AG10803 (cell line): ENCODE measurements at places on chromosomes 6 and 20.

GRCh38 chr20:46483879-46484278 lies 29.5 kb downstream of the ZNF334 start:
- DNase-seq, result no peak

GRCh38 chr6:30931969-30932645 lies at the start of gene SFTA2:
SFTA2 (minus strand) TSS chr6:30932170; CDS start chr6:30932096, 74 bp downstream.
- no peak for DNase-seq

- DNase-seq, result no peak
Observed at GRCh38 chr20:19501476-19502115, 256.5 kb upstream of the RIN2 start.

GRCh38 chr20:35907017-35907701 lies 47.1 kb downstream of the SCAND1 start:
- DNase-seq, result no peak

DNA sequence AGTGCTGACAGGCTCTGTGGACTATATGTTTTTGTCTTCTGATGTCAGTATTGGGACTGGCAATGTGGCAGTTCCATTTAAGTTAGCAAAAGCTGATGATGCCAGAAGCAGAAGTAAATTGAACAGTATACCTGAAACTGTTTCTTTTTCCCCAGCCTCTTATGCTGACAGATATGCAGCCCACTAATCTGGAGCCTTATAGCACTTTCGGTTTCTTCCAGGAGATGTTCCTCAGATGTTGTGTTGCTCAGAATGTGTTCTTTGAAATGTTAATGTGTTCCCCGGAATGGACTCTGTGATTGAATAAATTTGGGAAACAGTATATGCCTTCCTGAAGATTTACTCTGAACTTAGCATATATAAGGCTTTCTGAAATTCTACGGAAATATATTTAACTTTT lies 80.7 kb upstream of the MRAP2 start:
- no peak for DNase-seq

GRCh38 chr20:22526512-22527012 lies 57.8 kb downstream of the FOXA2 start:
- DNase-seq, result no peak

DNA sequence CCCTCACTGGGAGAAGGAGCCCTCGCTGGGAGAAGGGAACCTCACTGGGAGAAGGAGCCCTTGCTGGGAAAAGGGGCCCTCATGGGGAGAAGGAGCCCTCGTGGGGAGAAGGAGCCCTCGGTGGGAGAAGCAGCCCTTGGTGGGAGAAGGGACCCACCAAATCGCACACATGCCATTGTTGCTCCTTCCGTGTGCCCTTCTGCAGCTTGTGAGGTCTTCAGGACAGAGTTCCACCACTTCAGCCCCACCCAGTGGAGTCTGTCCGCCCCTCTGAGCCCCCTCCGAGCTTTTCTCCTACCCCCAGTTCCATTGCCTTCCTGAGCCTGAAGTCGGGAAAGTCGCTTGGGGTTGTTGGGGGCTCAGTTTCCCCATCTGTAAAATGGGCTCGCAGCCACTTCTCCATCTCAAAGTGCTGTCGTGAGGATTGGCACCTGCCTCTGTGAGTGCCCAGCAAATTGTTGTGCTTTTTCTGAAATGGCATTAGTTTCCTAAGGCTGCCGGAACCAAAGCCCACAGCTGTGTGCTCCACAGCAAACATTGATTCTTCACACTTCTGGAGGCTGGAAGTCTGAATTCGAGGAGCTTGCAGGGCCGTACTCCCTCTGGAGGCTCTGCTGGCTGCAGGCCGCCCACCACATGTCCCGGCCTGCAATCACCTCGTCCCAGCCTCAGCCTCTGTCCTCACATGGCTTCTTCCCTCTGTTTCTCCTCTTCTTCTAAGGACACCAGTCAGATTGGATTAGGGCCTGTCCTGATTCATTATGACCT lies 124.7 kb upstream of the PMEPA1 start:
- DNase-seq, result no peak

DNA sequence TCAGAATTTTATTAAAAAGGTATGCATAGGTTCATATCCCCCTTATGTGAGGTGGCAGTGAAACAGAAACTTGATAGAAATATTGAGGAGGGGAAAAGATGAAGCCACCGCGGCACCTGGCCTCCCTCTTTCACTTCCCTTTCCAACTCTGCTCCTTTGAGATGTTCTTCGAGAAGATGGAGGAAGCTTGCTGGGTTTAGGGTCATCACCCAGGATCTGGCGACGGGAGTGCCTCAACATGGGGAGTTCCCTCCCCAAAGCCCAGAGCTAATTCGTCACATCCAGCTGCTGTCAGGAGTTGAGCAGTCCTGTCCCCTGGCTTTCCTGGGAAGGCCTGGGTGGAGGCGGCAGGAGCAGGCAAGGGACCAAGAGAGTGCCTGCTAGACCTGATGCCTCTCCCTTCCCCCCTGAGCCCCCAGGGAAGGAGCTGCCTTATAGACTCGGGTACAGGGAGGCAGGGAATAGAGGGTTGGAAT lies 29.1 kb downstream of the RREB1 start:
- no peak for DNase-seq

DNA sequence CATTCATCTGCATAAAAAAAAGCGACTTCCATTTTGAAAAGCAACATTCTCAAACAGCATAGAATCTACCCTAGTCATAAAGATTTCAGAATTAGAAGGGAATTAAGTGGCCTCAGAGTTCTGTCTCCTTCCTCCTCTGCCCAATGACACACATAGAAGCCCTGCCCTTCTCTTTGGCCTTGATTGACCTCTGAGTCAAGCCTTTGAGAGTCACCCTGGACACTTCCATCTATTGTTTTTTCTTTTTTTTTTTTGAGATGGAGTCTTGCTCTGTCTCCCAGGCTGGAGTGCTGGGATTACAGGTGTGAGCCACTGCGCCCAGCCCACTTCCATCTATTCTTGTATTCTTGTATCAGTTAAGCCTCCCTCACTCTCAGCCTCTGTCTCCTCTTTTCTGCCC lies 44.8 kb upstream of the CTNNBL1 start:
- DNase-seq, result no peak

DNA sequence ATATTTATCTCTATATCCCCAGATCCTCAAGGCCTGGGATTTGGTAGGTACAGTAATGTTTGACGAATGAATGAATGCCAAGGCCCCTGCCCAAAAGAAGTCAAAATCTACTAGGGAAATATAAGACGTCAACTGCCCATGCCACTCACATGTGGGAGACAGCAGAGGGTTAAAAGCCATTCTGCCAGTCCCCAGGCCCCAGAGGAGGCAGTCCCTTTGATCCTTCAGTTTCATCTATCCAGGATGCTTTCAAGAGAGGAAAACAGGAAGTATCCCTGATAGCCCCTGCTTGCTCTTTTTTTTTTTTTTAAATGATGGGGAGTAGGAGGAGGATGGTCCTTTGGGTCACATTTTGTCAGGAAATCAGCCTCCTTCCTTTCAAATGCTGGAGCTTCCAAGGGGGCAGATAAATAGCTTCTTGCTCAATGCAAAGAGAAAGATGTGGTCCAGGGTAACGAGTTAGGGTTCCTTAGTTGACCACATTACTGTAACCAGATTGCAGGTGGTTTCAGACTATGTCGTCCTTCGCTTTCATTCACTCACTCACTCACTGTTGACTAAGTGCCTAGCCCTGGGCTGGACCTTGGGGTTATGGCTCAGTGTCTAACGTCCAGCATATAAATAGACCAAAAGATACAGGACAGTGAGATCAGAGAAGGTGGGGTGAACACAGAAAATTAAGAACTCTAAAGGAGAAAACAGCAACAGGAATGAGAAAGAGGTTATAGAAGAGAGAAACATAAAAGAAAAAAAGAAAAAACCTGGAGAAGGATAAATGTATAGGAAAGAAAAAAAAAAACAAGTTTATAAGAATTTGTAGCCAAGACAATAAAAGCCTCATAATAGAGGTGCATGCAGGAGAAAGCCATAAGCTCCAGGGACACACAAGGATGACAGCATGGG lies 64.6 kb upstream of the PIM1 start:
- DNase-seq, result no peak

DNA sequence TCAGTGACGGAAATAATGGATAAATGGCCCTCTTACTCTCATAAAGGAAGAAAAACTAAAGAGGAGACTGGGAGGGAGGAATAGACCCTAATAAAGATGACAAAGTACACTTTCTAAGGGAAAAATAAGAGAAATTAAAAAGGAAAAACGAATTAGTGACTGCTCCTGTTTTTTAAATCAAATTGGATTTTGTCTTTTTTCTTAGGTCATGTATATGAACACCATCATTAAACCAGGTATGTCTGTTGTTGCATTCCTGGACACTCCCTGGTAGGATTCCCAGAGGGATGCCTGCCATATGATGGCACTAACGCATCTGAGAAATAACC lies 59.4 kb upstream of the BTN3A2 start:
- no peak for DNase-seq

DNA sequence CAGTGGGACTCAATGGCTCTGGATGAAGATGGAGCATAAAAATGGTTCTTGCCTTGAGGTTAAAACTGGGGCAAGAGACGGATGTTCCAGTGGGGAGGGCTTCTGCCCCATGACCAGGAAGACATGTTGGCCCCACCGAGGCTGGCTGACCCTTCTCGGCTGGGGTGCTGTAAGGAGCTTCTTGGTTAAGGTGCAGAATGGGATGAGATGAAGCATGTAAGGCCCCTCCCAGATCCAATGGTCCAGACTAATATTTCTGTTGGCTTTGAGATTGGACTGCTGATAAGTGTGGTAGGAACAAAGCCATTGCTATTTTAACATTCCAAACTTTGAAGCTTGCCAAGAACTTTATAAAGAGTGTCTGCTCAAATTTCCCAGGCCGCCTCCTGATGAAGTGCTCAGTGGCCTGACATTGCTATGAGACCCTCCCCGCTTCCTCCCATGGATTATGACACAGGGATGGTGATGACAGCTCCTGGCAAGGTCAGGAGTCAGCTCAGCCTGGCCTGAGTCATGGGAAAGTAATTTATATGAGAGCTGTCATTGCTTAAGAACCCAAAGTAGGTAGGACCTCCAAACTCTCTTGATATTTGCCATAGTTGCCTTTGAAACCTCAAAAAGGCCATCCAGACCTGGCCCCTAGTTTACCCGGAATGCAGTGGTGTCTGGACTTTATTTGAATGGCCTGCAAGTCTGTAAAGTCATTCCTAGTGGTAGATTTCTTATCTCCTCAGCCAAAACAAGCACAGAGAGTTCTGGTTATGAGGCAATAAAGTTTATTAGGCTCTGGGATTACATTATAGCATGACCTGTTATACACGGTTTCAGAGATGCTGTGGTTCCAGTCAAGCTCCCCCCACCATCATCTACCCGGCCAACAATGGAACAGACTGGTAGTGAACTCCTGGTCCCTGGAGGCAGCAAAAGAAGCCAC lies 55.2 kb downstream of the TGM2 start:
- peak; percentile 99 for DNase-seq

GRCh38 chr6:35906499-35906846 lies 14.4 kb downstream of the SRPK1 start:
- DNase-seq, result no peak

DNA sequence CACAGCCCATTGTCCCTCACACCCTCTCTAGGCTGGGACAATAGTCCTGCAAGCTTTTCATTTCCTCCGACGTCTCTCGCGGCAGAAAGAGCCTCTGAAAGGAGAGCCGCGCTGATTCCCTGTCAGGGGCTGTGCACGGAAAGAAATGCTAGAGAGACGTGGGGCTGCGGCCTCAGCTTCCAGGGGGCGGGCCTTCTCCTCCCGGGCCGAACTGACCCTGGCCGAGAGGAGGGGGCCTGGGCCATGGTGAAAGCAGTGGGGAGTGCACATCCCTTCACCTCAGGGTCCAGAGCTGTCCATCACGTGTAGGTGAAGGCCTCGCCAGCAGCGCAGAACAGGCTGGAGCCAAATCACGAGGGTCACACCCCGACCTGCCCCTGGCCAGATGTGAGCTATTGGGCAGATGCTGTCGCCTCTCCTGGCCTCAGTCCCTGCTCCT lies 220.4 kb downstream of the TAF4 start:
- DNase-seq, result no peak

DNA sequence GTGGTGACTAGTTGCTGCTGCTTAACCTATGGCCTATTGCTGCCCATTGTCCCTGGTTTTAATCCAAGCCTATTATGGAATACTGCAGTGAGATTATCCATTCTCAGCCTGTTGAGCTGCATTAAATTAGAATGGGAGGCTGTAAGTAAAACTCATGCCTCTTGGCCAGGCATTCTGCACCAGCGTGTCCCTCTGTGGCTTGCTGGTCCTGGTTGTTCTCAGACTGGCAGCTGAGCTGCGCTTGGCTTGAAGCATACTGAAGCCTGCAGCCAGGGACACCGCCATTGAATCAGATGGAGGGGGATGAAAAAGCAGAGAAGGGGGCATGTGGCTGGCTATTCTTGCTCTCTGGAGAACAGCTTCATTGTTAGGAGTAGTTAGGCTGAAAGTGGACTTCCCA lies 15.6 kb downstream of the LRRN4 start:
- no peak for DNase-seq

DNA sequence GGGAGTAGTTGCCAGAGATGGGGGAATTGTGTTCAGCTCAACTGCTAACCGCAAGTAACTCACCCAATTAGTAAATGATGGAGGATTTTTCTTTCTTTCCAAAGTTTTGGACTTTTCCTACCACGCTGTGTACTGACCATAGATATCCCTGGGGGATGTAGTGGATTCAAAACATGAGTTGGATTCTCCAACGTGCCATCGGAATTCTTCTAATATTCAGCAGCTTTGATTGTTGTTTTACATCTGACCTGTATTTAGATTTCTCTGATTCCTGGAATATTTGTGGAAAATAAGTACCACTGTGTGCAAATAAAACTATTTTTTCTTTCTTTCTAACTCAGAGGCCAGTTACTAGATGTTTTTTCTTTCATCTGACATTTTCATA lies 1.1 kb downstream of the CCDC170 start:
- DNase-seq, result peak; percentile 59

DNA sequence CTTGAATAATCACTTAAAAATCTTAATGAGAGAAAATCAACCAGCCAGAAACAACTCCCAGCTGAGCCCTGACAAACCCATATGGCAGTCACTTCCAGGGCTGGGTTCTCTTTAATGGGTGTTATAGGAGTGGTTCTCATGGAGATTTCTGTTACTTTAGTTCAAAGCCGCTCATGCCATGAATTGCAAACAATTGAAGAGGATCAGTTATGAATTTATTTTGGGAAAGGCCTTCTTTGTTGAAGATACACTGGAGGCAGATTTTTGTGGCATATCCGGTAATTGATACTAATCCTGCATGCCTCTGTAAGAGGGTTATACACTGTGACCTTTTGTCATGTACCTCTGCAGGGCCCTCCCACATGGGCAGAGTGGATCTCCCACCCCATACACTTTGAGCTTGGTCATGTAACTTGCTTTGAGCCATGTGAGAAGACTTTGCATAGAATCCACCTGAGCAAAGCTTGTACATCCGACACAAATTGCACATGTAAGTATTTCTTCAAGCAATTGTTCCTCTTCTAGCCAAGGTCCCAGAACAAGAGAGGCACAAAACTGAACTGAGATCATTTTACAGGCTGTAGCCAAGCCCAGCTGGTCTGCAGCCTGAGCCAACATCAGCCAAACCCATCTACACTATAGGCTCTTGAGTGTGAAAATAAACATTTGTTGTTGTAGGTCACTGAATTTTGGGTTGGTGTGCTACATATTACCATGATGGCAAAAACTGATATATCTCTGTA lies 492.3 kb downstream of the PREX1 start:
- DNase-seq, result no peak
